IgD-negative memory B cell (primary cell): ENCODE measurements at places on chromosomes 4 and X. TPM values are rescaled to one million over a fixed set of nuclear protein-coding genes. Genes with fewer than 3 reads are reported as not detected.

Gene CXCL8
- polyA plus RNA-seq, result 0.74 TPM

Gene AFM
- not detected for polyA plus RNA-seq

Gene TMEM144
- polyA plus RNA-seq, result not detected

Gene SAGE1
- polyA plus RNA-seq, result not detected

Gene XIAP
- polyA plus RNA-seq, result 10.9 TPM

Gene KCNIP4
- 0.10 TPM for polyA plus RNA-seq

Gene RAB9B
- polyA plus RNA-seq, result 0.39 TPM

Gene ANKRD50
- polyA plus RNA-seq, result not detected

Gene TMEM154
- polyA plus RNA-seq, result 210 TPM

Gene LRAT
- not detected for polyA plus RNA-seq

Gene PFKFB1
- not detected for polyA plus RNA-seq

Gene SOWAHD
- 36.1 TPM for polyA plus RNA-seq
